ENCODE measurements at places on chromosomes 3 and 15.

DNA sequence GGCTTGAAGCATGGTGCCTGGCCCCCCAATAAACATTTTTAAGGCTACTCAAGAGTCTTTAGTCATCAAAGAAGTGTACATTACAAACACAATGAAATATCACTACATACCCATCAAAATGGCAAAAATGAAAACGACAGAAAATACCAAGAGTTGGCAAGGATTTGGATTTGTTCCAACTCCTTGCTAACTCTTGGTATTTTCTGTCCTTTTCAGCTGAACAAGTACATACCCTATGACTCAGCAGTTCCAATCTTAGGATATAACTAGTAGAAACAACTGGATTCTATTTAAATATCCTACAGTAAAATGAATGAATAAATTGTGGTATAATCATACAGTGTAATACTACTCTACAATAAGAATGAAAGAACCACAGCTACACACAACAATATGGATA, 25.1 kb upstream of the GABPB1 start:
- no peak for DNase-seq

DNA sequence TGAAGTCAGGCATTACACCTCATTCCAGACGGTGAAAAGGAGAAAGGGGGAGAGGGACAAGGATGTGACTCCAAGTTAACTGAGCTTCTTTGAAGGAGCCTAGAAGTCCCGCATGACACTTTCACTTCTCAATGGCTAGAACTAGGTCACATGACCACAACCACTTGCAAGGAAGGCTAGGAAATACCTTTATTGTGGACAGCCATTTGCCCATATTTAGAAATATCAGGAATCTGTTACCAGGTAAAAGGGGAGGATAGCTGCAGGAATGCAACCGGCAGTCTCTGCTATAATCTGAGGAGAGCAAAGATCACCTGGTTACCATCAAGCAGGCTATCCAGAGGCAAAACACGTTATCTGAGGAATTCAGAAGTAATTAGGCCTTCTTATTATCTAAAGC, 28.9 kb upstream of the PXYLP1 start:
- no peak for DNase-seq

DNA sequence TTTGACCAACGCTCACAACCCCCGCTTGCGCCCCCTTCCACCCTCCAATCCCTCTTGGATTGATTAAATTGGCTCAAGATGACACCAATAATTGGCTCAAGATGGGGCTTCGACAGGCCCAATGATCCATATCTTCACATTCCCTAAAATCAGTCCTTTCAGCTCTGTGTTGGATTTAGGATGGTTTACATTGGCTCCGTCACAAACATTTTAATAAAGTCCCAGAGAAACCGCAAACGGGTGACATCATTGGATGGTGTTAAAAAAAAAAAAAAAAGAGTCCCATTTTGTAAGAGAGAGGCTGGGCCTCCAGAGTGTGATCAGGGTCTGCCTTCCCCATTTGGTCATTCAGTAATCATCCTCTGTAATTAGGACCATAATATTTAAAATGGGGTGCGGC, 113.4 kb upstream of the MRPS22 start:
- no peak for DNase-seq

DNA sequence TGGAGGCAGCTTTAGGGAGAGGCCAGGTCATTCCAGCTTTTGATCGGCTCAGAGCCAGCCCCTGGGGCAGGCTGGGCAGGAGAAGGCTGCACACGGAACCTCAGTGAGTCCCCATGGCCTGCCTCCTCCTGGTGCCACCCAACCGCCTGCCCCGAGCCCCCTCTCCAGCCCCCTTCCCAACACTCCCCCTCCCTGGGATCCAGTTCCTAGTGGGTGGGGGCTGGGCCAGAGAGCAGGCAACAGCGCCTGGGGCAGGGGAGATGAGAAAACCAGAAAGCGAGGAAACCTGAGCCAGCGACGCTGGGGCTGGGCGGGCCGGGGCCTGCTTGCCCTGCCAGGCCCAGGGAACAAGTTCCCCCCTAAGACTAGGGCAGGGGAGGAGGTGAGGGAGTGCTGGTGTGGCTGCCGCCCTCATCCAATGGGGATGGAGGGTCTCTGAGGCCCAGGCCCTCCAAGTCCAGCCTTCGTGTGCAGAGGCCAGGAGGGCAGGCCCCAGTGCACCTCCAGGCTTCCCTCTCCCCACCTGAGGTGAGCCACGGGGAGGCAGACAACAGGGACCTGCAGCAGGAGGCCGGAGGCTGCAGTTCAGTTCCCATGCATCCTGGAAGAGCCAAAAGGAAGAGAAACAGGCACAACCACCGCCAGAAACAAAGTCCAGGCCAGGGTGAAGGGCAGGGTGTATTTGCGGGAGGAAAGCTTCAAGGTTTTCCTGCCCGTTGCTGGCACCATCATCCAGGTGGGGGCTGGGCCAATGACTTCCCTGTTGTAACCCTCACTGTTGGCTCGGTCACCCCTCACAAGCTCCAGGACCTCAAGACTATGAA, 4.0 kb upstream of the SEMA3F start:
- no peak for DNase-seq

- no peak for DNase-seq
Observed at GRCh38 chr3:66463730-66464511, 36.9 kb downstream of the LRIG1 start.

DNA sequence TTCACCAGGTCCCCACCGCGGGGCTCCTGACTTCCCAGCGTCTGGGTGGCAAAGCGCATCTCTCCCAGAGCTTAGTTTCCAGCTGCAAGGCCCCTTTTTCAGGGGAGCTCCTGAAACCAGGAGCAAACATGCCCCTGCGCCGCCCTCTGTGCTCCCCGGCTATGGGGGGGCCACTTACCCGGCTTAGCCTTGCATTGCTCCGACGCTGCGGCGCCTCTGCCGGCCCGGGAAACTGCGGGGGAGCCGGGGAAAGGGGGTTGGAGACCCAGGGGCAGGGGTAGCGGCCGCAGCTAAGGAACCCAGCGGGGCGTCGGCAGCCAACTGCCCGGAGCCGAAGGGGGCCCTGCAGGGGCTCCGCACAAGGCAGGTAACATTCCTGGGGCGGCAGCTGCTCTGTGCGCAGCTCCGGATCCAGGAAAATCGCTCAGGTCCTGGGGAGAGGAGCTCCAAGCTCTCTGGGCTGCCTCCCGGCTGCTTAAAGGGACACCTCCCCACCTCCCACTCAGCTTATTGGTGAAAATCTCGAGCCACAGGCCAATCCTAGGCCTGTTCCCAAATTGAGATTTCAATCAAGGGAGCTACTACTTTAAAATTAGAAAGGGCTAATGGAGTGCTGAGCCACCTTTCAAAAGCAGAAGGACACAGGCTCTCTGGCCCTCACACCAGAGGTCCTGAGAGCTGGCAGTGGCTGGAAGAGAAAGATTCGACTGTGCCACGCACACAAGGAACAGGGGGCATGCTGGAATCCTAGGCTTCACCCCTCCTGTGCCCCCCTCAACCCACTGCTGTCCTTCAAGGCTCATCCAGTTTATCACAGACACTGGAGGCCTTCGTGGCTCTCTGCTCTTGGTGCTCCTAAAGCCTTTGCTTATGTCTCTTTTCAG, 42.7 kb upstream of the PRICKLE2 start:
- no peak for DNase-seq

GRCh38 chr3:168090306-168091085, 5.2 kb downstream of the GOLIM4 start:
- DNase-seq: no peak

- no peak for DNase-seq
Observed at GRCh38 chr15:96023081-96023480, 307.4 kb upstream of the NR2F2 start.

- DNase-seq: no peak
Observed at GRCh38 chr3:75272691-75273090, 391.4 kb upstream of the FRG2C start.

DNA sequence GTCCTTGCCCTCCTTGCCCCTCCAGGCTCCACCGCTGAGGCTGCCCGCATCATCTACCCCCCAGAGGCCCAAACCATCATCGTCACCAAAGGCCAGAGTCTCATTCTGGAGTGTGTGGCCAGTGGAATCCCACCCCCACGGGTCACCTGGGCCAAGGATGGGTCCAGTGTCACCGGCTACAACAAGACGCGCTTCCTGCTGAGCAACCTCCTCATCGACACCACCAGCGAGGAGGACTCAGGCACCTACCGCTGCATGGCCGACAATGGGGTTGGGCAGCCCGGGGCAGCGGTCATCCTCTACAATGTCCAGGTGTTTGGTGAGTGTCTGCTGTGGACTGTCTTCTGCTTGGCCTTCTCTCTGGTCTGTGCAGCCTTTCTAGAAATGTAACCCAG, 61.0 kb downstream of the BOC start:
- no peak for DNase-seq

DNA sequence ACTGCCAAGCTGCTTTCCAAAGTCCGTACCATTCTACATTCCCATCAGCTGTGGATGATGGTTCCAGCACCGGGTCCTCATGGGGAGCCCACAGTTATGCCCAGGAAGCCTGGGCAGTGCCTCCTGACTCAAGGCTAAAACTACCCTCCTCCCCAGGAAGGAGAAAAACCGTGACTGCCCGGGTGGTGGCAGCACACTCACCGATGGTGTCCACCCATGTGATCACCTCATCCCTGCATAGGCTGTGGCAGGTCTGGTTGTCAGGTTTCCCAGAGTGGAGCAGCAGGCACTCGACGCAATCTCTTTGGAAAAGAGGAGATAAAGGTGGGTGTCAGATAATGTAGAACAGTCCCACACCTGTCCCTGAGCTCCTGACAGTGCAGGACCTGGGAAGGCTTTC, 38.6 kb downstream of the UMPS start:
- DNase-seq: no peak

All from NCI-H2081 treated with DMSO at 0.1 percent for 48 hours (cell line).